ENCODE measurements at places on chromosomes 3 and 15.

- DNase-seq, result peak; percentile 73
These were observed 41.6 kb downstream of the KLHL18 start for GRCh38 chr3:47324278-47324865.

DNA sequence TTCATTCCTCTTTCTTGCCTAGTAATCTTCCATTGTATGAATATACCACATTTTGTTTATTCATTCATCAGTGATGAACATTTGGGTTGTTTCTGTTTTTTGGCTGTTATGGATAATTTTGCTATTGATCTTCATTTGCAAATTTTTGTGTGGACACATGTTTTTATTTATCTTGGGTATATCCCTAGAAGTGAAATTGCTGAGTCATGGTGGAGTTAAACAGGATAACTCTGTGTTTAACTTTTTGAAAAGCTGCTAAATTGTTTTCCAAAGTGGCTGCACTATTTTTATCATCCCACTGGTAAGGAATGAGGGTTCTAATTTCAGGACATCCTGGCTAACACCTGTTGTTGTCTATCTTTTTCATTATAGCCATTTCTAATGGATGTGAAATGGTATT, 74.6 kb upstream of the ARL6 start:
- no peak for DNase-seq

- DNase-seq, result no peak
These were observed 6.6 kb downstream of the FETUB start for GRCh38 chr3:186646841-186647240.

DNA sequence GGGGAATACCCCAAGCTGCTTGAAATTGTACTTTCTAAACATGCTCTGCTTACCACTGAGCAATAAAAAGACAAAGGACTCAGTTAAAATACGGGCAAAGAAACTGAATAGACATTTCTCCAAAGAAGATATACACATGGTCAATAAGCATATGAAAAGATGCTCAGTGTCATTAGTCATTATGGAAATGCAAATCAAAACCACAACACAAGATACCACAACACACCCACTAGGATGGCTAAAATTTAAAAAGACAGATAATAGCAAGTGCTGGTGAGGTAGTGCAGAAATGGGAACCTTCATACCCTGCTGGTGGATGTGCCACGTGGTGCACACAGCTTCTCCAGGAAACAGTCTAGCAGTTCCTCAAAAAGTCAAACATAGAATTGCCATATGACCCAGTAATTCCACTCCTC, 21.3 kb downstream of the LRIG1 start:
- DNase-seq, result no peak

GRCh38 chr15:35963326-35963725, 417.4 kb upstream of the DPH6 start:
- DNase-seq, result no peak

GRCh38 chr3:12948891-12949711, 107.7 kb upstream of the RPL32 start:
- no peak for DNase-seq

GRCh38 chr3:177703788-177704187, 506.5 kb upstream of the TBL1XR1 start:
- DNase-seq, result no peak

DNA sequence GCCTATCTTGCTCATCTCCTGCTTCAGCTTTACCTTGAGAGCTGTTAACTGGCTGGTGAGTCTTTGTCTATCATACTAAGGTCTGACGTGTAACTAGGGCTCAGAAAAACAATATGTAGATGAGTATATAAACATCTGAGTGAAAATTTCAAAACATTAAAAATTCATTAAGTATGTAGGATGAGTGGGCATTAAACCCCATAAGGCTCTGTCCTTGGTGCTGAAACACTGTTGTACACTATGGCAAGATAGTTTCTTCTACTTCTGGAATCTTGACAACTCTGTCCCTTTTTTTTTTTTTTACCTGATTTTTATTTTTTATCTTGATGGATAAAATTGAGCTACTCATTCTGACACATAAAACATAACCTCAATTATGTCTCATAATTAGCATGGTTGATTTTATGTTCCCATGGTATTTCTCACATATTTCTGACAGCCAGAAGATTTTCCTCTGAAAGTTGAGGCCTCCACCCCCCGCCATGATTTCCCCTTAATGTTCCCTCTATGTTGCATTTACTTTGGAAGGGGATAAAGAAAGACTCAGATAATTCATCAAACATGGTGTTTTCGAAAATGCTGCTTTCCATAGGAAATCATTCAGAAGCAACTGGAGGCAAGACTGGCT, 54.3 kb downstream of the DGKG start:
- DNase-seq, result no peak

- no peak for DNase-seq
These were observed 355.5 kb downstream of the EDEM1 start for GRCh38 chr3:5543047-5543446.

- DNase-seq, result no peak
These were observed 474.4 kb upstream of the AGTR1 start for GRCh38 chr3:148223266-148223665.

DNA sequence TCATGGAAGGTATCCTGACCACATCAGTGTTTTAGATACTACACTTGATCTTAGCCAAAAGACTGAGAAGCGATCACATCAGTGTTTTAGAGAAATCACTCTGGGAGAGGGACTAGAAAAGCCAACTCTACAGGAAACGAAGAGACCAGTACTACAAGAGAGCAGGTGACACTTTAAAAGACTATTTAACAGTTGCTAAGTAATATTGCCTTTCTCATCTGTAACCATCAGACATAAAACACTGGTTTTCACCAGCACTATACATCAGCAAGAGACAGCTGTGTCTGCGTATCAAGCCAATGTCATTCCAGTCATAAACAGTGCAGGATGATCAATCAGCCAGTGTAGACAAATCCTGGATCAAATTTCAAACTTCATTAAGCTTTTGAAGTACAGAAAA, 66.7 kb downstream of the GLB1 start:
- no peak for DNase-seq

GRCh38 chr15:63539521-63539920, 35.1 kb downstream of the USP3 start:
- no peak for DNase-seq

DNA sequence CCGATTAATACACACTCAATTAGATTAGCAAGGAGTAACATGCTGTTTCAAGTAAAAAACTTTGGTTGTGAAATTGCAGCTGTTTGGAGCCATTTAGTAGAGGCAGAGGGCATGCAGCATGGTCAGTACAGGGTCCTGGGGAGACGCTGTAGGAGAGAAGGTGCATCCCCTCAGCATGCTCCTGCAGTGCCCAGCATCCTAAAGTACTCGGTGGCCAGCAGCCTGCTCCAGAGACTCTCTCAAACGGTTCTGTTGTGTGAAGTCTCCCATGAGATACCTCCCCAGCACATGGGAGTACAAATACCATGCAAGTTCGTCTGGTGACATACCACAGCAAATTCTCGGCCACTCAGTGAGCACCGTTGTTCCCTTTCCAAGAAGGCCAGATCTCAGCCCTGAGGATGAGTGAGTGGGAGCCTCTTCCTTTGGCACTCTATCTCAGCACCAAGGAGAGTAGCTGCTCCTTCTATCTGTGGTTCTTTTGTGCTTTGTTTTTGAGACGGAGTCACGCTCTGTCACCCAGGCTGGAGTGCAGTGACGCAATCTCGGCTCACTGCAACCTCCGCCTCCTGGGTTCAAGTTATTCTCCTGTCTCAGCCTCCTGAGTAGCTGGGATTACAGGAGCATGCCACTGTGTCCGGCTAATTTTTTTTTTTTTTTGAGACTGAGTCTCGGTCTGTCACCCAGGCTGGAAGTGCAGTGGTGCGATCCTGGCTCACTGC, 72.7 kb downstream of the TJP1 start:
- DNase-seq, result no peak

- no peak for DNase-seq
These were observed 158.7 kb downstream of the GHSR start for GRCh38 chr3:172289583-172289982.

DNA sequence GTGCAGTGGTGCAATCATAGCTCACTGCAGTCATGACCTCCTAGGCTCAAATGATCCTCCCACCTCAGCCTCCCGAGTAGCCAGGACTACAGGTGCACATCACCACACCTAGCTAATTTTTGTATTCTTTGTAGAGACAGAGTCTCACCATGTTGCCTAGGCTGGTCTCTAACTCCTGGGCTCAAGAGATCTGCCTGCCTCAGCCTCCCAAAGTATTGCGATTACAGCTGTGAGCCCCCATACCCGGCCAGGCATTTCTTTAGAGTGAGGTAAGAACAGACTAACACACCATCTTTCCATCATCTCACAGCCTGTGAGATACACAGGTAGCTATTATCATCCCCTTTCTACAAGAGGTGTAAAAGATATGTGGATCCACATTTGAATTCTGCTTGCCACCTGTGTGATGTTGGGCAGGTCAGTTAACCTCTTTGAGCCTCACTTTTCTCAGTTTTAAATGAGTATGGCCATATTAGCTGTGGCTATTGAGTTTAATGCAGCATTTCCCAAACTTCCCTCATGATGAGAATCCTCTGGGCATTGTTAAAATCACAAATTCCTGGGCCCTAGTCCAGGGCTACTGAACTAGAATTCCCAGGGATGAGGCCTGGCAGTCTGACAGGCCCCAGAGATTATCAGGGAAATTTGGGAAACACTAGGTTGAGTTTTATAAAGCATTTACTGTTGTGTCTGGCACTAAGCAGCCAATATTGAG, 46.0 kb downstream of the ANP32A start:
- no peak for DNase-seq

DNA sequence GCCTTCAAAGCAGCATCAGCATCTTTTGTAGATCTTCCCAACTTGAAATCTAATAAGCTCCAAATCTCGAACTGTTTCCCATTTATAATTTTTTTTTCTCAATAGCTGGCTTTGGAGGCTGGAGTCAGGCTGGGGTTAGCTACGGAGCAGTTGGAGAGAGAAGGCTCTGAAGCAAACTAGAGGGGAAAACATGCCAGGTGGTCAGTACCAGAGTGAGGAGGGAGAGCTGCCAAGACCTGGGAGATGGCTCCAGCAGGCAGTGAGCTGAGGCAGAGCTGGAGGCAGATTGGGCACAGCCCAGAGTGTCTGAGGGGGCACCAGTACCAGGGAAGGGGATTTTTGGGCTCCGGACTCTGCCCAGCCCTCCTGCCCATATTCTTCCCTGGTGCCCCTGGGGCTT, 311.2 kb downstream of the RPLP1 start:
- no peak for DNase-seq

- DNase-seq, result no peak
These were observed 319 bp upstream of the TP63 start for GRCh38 chr3:189630767-189631372.

DNA sequence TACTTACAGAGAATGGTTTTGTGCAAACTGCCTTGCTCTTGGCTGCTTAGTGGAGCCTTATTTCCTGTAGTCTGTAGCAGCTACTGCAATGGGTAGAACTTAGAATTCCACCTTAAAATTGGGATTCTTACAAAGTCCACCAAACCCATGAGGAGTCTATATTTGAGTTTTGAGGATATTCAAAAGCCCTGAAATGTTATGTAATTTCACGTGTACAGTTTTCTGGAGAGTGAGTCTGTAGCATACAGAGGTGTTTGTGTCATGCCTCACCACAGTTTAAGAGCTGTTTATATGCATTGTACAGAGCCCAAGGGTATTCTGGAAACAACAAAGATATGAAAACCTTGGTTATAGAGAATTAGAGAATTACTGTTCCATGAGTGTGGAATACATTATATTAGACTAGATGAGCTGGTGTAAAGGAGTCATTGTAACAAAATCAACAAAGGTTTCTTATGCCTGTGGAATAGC, 114.4 kb downstream of the MBNL1 start:
- DNase-seq, result no peak

DNA sequence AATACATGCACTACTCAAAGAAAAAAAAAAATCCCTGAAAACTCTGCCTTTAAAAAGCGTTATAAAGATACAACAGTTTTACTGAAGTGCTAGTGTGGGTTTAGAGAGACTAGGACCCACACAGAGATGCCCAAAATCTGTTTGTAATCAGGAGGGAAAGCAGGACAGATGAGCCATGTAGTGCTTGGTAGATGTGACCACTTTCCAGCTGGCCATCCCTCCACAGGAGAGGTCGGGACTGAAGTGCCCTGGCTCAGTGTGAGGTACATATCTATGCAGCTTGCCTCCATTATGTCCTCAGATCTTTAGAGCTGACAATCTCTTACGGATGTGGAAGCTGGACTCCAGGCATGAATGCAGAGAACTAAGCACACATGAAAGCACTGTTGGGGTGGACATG, 57.5 kb upstream of the NANOGP8 start:
- no peak for DNase-seq

DNA sequence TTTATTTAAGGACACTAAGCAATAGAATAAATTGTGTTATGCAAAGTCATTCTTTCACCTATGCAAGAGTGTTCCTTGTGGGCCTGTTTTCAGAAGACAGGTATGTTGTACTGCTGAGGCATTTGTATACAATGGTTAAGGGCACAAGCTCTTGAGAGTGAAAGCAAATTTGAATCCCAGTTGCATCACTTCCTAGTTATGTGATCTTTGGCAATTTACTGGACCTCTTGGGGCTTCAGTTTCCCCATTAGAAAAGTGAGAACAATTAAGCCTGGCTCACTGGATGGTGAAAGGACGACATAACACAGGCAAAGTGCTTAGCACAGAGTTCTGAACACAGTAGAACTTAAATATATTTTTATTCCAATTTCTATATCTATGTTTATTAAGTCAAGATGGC, 117.4 kb downstream of the EFHB start:
- DNase-seq, result no peak

GRCh38 chr3:61522060-61522459, 39.3 kb upstream of the PTPRG start:
- no peak for DNase-seq

DNA sequence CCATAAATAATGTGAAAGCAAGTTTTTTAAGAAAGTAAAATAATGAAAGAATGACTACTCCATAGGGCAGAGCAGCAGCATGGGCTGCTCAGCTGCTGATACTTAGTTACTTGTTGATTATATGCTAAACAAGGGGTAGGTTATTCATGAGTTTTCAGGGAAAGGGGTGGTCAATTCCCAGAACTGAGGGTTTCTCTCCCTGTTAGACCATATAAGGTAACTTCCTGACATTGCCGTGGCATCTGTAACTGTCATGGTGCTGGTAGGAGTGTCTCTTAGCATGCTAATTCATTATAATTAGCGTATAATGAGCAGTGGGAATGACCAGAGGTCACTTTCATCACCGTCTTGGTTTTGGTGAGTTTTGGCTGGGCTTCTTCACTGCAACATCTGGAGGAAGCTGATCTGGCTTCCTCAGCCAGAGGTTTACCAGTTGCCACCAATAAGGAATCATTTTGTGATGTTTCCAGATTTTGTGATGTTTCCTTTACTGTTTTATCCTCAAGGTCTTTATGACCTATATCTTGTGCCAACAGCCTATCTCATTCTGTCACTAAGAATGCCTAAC, 121.8 kb upstream of the CHL1 start:
- no peak for DNase-seq

DNA sequence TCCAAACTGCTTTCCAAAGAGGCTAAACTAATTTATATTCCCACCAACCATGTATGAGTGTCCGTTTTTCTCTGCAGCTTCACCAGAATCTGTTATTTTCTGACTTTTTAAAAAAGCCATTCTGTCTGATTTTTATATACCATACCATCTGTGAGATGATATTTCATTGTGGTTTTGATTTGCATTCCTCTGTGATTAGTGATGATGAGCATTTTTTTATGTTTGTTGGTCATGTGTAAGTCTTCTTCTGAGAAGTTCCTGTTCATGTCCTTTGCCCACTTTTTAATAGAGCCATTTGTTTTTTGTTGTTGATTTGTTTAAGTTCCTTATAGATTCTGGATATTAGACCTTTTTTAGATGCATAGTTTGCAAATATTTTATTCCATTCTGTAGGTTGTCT, 179.4 kb upstream of the ALCAM start:
- DNase-seq, result no peak

Data from right renal cortex interstitium (tissue), 3 donors.